Glutamatergic neuron (in vitro differentiated cells): ENCODE measurements at places on chromosomes 2 and 18.

GRCh38 chr2:44935729-44936098, 5.8 kb upstream of the SIX3 start:
- DNase-seq, result peak; percentile 37

DNA sequence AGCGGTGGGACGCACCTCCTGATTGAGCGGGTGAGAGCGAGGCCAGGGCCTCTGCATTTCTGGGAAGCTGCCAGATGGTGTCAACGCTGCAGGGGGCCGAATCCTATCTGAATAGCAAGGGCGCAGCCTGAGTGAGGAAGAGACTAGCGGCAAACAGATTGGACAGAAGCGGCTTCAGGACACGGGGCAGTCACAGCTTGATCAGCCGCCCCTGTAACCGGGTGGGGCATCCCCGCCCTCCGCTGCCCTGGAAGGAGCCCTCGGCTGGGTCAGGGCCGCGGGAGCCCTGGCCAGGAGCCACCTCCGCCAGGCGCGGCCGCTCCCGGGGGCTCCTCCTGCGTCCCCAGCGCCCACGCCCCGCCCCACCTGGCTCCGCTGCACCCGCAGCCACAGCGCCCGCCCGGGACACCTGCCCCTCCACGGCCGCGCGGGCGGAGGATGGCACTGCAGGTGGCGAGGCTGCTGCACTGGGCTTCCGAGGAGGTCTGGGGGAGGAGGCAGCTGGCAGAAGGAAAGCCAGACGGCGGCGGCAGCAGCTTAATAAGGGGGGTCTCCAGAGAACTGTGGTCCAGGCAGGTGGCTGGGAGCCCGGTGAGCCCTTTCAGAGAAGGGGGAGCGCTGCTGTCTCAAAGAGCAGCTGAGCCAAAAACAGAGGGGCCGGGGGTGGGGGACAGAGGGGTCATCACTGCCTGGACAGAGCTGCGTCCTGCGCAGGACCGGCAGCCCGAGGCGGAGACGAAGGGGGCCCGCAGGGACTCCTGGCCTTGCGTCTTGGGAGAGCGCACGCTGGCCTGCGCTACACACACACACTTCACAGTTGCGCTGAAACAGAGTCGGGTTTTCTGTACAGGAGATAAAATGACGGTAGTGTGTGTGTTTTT, 18.8 kb upstream of the SOX11 start:
- DNase-seq, result peak; percentile 81

DNA sequence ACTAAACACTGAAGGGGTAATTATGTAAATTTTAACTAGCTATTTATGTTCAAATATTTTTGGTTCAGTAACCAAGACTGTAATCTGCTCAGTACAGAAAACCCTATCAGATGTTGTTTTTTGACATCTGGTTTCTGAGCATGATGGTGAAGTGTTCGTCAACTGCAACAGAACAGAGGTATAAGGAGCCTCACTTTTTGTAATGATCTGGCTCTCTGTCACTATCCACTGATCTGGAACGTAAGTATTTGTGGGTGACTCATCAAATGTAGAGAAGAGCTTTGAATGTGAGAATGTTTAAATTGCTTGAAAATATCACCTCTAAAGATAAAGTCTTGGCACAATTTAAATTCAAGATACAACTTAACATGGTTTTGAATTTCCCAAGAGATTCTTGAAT, 213.6 kb upstream of the FAM98A start:
- DNase-seq, result no peak

DNA sequence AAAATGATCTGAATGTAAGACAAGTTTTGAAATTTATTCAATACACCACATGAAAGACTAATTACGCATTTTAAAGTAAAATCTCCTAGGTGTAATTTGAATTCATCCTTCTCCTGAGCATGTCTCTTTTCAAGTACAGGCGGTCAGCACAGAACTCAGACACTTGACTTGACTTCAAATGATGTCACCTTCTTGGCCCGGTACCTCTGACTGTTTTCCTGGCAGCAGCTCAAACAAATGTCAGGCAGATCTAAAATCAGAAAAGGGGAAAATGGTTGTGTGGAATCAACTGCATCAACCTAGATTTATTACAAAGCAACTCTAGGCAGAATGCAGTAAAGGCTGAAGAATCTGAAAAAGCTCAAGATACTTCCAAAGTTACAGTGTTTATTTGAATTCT, 11.4 kb upstream of the PROKR1 start:
- no peak for DNase-seq

DNA sequence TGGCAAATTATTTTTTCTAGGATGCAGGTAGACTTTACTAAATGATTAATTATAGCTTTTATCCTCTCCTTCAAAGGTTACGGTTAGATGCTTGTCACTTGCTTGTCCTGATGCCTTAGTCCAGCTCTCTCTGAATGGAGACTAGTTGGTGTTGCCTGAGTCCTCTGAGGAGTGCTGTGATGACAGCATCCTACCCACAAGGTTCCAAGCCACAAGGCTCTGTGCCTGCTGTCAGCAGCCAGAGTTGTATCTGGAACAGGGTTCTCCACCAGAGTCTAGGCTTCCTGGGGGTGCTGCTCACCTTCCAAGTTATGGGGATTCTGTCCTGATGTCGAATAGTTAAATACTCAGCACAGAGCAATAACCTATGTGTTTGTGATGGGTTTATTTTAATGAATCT, 125.7 kb downstream of the GALNT1 start:
- DNase-seq, result no peak

- DNase-seq, result no peak
These were observed 179.0 kb upstream of the SLC39A10 start for GRCh38 chr2:195477996-195478382.

DNA sequence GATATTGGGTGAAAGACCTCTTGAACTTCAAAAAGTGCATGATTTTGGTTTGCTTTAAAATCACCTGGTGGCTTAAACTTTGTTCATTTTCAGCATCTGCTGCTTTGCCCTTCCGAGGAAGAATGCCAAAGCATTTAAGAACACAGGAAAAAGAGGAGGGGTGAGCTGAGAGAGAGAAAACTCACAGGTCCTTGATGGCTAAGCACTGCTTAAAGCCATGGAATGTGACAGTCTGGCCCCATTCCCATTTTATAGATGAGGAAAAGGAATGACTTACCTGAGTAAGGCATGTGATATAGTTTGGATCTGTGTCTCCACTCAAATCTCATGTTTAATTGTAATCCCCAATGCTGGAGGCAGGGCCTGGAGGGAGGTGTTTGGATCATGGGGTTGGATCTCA, 58.1 kb downstream of the KCNS3 start:
- no peak for DNase-seq

- DNase-seq, result peak; percentile 61
These were observed 550 bp downstream of the MFSD6 start for GRCh38 chr2:190408538-190409271.

- no peak for DNase-seq
These were observed 12.2 kb downstream of the PLEK start for GRCh38 chr2:68377137-68377780.

- no peak for DNase-seq
These were observed 7.3 kb upstream of the ATOH8 start for GRCh38 chr2:85746321-85747004.

- no peak for DNase-seq
These were observed 7.2 kb upstream of the RASGRP3 start for GRCh38 chr2:33469238-33469637.

DNA sequence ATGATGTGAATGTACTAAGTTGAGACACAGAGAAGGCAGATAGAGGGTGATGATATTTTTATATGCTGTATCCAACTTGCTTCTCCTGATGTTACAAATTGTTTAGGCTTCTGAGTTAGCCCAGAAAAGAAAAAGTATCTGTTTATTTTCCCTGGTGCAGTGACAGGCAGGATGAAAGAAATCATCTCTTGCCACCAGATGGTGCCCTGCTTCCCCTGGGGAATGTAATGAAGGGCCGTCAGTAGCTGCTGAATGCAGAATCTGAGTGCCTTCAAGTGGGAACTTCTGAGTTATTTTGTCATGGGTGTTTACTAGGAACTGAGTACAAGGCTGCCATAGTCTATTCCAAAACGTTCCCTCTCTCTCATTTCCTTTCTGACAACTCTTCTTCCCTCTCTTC, 525.6 kb downstream of the MBD2 start:
- peak; percentile 69 for DNase-seq

DNA sequence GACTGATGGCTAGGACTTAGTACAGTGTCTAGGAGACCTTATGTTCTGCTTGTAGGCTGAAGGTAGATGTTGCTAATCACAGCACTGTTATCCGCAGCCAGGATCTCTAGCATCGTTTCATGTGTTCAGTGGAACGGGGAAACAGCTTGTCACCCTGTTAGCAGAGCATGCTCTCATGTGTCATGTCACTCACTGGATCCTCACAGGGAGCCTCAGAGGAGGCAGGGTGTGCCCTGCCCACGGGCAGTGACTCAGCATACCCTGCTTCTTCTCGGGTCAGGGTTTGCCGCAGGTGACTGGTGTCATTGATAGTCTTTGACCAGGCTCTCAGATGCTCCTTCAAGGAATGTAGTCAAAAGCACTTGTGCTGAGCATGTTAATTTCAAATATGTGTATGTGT, 44.4 kb downstream of the RPIA start:
- DNase-seq, result no peak

GRCh38 chr2:121334581-121335293, 49.7 kb upstream of the TFCP2L1 start:
- no peak for DNase-seq

- DNase-seq, result no peak
These were observed 120.4 kb downstream of the L3MBTL4 start for GRCh38 chr18:6294148-6294784.

- DNase-seq, result no peak
These were observed 54.4 kb upstream of the EMILIN2 start for GRCh38 chr18:2792395-2792794.

- DNase-seq, result peak; percentile 45
These were observed 27.7 kb downstream of the SMAD7 start for GRCh38 chr18:48922801-48923730.

GRCh38 chr18:57438743-57439608, 3.8 kb downstream of the ONECUT2 start:
- DNase-seq, result peak; percentile 45

GRCh38 chr2:224999754-225000153, 42.5 kb downstream of the DOCK10 start:
- no peak for DNase-seq

DNA sequence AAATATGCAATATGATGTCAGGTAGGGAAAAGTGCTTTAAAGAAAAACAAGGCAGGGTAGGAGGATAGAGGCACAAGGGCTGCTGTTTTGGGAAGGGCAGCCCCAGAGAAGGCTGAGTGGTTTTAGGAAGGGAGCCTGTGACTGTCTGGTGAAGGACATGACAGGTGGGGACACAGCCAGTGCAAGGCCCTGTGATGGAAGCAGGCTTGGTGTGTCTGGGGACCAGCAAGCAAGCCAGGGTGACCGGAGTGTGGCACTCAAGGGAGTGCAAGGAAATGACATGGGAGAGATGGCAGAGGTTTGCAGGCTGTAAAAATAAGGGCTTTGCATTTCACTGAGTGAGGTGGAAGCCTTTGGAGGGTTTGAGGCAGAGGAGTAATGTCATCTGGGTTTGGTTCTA, 62.0 kb downstream of the LTBP1 start:
- DNase-seq, result no peak

- no peak for DNase-seq
These were observed 1118.7 kb downstream of the SUCLG1 start for GRCh38 chr2:83340424-83340823.

DNA sequence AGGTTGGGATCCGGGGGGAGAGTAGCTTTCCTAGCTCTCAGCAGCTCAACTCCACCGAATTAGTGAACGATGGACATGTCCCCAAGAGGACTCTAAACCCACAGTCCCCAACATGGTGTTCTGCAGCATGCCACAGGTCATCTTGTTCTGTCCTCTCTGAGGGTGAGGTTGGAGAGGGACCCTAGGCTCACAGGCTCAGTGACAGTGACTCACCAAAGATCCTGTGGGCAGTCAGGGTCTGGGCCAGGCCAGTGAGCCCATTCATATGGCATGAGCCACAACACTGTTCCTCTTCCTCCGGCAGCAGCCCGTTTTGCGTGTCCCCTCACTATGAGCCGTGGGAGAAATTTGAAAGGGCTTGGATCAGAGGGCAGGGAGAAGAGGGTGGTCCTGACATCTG, 2.8 kb upstream of the SLC20A1 start:
- DNase-seq, result no peak

DNA sequence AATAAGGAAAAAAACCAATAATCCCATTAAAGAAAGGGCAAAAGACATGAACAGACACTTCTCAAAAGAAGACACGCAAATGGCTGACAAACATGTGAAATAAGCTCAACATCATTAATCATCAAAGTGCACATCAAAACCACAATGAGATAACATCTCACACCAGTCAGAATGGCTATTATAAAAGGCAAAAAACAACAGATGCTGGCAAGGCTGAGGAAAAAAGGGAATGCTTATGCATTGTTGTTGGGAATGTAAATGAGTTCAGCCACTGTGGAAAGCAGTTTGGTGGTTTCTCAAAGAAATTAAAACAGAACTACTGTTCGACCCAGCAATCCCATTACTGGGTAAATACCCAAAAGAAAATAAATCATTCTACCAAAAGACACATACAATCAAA, 285.6 kb downstream of the NR4A2 start:
- no peak for DNase-seq

GRCh38 chr2:240465765-240466578, 30.5 kb downstream of the GPC1 start:
- DNase-seq, result peak; percentile 21

- peak; percentile 41 for DNase-seq
These were observed 62.9 kb downstream of the MTHFD2 start for GRCh38 chr2:74261204-74261864.

GRCh38 chr2:218555527-218555926, 12.6 kb downstream of the USP37 start:
- no peak for DNase-seq

DNA sequence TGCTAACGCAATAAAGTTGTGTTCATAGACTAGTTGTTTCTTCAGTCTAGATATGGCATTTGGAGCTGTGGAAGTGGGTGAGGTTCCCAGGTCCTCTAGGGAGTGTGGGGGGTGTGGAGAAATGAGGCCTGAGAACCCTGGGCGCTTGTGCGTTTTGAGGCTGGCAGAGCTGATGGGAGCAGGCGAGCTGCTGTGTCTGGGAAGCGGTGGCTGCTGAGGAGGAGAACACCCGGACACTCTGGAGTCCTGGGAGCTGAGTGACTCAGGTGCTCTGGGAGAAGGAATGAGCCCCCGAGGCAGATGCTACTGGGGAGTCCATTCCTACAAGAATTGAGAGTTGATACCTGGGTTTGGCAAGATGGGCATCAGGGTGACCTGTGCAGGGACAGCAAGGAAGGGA, 67.5 kb downstream of the LPIN1 start:
- DNase-seq, result no peak

DNA sequence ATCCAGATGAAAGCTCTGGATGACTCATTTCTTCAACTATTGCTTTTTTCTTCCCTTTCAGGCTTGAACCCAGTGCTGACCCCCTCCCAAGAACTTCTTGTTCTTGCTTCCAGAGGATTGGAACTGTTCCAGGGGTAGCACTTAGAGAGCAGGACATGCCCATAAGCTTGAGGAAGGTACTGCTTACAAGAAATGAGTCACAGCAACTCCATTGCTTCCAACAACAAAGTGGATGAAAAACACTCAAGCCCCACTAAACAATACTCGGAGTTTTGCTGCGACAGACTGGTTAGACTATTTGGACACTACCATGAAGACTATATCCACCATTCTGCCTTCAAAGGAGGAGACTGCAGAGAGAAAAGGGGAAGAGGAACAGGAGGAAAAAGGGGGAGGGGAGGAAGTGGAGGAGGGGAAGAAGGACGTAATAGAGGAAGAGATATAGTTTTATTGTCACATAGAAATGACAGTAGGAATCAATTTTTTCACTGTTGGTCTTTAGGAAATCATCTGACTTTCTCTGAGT, 1.6 kb upstream of the EPC2 start:
- DNase-seq, result no peak

GRCh38 chr2:16633621-16634430, 31.8 kb downstream of the CYRIA start:
- DNase-seq, result no peak
